ENCODE measurements at places on chromosomes 16 and 17.

DNA sequence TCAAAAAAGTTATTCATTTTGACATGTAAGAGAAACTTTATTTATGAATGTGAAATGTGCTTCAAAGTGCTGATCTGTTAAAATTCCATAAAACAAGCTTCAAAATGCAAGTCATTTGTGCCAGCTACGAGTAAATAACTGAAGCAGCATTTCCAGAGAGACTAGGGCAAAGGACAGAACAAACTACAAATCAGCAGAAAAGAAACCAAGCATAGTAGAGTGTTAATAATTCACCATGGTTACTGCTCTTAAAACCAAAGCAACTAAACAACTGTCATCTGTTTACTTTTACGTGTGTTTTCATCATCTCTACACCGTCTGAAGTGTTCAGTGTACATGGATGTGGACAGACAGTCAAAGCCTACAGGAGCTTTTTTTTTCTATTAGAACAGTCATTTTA, 1.6 kb upstream of the ASPA start:
- peak; percentile 53 for DNase-seq

GRCh38 chr16:81265658-81266451, 27.4 kb downstream of the BCO1 start:
- DNase-seq = peak; percentile 53

DNA sequence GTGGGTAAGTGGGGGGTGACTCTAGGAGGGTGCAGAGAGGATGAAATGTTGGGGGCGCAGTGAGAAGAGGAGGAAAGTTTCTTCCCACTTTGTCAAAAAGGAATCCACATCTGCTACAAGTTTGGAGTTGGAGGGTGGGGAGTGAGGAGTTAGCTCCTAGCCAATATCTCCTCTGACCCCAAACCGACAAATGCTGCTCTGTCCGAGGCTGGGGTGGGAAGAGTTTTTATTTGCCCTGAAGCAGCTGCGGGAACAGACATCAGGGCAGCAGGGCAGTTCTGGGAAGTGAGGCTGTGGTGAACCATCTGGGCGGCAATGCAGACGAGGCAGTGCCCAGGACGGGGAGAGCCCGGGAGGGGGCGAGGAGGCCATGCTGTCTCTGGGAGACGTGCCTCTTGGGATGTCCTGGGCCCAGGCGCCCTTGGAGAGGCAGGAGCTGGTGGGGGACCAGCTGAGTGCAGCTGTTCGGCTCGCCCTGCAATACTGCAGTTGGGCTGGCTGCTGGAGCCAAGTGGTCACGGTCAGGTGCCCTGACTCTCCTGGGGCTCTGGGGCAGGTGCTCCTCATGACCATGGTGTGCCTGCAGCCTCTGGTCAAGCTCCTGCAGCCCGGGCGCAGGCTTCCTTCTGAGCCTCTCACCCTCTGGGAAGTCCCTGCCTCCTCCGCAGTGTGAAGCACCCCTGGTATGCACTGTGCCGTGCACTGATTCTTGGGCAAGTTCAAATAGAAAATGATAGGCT, 6.4 kb upstream of the SOCS3 start:
- no peak for DNase-seq

DNA sequence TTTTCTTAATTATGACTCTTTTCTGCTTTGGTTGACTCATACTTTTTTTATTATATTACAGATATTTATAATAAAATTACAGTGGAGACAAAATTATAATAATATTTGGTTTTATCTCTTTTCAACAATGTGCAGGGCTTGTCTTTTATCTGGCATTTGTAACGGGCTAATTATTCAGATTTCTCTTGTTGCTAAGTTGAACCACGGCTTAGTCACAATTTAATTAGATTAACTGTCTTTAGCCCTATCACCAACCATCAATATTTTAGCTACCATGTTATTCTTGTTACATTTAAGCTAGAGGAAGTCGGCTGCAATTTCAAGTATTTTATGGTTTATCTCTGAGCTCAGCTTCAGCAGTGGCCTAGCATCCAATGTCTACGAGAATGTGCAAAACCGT, 798.9 kb upstream of the CA10 start:
- no peak for DNase-seq

DNA sequence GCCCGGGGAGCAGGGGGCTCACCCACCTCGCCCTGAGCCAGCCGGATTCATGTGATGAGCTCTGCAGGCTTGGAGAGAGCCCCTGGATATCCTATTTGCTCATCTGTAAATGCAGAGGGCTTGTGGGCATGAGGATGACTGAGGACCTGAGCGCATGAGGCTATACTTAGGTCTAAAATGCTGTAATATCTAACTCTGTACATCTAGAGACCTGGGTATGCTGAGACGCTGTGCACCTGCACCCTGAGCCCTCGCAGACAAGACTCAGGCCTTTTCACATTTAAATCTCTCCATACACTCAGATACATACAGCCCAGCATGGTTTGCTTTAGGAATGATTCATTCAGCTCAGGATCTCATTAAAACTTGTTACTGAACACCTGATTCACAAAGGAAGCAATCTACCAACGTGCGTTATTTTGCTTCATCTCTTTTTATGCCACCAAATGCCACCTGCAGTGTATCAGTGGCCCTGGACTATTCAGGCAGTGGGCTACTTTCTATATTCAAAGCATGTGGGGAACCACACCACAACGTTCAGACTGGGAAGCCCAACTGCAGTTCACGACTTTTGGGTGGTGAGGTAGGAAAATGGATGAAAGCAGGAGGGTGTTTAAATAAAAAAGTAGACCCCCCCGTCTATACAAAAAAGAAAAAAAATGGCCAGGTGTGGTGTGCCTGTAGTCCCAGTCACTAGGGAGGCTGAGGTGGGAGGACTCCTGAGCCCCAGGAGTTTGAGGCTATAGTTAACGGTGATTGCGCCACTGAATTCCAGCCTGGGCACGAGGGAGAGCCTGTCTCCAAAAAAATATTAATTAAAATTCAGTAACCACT, 12.0 kb downstream of the USP7 start:
- no peak for DNase-seq

- peak; percentile 58 for DNase-seq
Measured at GRCh38 chr16:25707982-25708583, 16.3 kb downstream of the HS3ST4 start.

All from hepatocyte (in vitro differentiated cells).